ENCODE measurements at places on chromosomes 16 and 17.

DNA sequence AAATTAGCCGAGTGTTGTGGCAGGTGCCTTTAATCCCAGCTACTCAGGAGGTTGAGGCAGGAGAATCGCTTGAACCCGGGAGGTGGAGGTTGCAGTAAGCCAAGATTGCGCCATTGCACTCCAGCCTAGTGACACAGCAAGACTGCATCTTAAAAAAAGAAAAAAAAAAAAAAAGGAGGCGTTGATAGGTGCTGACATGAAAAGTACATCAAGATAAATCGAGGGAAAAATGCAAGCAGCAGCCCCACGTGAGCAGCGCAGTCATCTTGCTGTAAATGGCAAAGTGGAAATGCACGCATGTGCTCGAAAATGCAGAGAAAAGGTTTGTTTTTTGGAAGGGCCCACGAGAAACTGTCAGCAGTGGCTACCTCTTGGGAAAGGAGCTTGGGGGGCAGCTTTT lies 20.9 kb downstream of the MXRA7 start:
- no peak for DNase-seq

- no peak for DNase-seq
Measured at GRCh38 chr17:68184816-68185436, 62.9 kb upstream of the AMZ2 start.

- DNase-seq, result no peak
Measured at GRCh38 chr17:78130437-78131101, at the start of gene TMC8. Gene TMC8 (plus strand): TSS chr17:78130771. CDS start chr17:78131589, 818 bp downstream.

DNA sequence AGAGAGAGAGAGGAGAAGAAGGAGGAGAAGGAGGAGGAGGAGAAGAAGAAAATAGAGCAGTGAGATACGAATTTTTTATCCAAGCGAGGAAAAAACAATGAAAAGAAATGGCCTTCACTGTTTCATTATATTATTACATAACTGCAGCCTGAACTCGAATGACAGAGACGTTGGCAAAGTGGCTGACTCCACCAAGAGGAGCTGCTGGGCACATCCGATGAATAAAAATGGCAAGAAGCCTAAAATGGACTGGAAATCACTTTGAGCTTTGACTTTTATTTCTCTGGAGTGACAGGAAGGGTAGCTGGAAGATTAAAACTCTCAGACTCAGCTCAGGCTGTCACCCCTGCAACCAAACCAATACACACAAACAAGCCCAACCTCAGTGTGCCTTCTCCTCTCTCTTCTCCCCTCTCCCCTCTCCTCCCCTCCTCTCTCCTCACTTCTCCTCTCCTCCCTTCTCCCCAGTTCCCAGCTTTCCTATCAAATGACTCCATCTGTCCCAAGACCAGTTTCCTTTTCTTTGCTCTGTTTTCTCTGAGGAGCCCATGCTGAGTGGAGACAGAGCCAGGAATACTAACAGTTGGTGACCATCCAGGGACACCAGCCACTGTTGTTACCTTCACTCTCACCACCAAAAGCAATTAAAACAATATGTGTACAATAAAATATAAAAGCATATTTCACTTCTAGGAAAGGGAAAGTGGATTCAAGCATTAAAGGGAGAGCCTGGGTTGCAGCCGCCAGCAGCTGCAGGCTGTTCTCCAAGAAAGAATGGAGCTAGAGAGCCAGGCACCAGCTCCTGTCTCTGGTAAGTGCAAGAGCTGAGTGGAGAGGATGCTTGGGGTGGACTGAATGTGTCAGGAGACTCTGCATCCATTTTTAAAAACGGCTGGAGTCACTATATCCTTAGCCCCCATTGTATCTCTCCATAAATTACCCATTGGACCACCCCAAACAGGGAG lies 51.2 kb downstream of the SOX9 start:
- no peak for DNase-seq

GRCh38 chr16:11379420-11379819 lies 34.2 kb downstream of the RMI2 start:
- no peak for DNase-seq

- no peak for DNase-seq
Measured at GRCh38 chr17:49862781-49863331, 15.0 kb upstream of the TAC4 start.

- DNase-seq, result no peak
Measured at GRCh38 chr16:56298948-56299596, 107.8 kb downstream of the GNAO1 start.

DNA sequence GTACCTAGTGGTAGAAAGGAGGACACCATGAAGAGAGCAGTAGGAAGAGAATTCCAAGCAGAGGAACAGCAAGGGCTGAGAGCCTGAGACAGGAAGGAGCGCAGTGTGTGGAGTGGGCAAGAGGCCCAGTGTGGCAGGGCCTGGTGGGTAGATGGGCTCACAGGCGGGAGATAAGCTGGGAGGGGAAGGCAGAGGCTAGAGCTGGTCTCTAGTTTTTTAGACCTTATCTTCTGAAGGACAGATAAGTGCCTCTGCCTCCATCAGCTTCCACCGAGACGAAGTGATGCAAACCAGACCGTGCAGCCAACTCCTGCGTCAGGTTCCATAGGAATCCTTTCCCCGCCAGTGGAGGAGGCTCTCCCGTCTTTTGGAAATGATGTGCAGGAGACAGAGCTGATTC lies 33.6 kb downstream of the CDH1 start:
- DNase-seq, result no peak

DNA sequence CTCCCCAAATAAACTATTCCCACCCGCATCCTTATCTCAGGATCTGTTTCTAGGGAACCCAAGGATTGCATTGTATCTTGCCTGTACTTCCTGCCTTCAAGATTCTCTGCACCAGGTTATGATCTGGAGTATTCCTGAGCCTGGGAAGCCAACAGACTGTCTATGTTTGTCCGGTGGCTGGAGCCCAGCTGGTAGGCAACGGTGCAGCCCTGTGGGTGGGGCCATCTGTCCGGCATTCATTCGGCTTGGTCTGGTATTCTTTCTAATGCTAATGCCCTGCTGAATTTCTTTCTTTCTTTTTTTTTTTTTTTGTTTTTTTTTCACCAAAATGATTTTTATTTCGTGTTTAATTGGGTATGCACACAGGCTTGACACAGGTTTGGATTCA lies 20.7 kb upstream of the TVP23A start:
- no peak for DNase-seq

DNA sequence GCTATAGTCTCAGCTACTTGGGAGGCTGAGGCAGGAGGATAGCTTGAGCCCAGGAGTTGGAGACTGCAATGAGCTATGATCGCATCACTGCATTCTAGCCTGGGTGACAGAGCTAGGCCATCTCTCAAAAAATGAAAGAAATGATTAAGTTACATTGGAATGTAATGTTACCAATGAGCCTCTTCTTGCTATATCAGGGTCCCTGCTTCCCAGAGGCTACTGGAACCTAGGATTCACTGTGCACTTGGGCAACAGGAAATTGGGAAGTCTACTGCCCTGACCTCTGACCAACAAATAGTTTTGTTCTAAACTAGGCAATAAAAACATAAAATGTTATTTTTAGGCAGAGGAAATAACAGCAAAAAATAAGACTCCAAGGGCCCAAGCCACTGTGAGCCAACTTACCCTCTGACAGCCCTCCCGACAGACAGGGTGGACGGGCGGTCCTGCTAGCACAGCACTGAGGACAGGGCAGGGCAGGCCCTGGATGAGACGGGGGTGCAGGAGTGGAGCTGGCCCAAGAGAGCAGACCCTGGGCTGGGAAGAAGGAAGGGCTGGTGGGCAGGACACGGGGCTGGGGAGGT lies 27.5 kb downstream of the NSMCE1 start:
- DNase-seq, result no peak

DNA sequence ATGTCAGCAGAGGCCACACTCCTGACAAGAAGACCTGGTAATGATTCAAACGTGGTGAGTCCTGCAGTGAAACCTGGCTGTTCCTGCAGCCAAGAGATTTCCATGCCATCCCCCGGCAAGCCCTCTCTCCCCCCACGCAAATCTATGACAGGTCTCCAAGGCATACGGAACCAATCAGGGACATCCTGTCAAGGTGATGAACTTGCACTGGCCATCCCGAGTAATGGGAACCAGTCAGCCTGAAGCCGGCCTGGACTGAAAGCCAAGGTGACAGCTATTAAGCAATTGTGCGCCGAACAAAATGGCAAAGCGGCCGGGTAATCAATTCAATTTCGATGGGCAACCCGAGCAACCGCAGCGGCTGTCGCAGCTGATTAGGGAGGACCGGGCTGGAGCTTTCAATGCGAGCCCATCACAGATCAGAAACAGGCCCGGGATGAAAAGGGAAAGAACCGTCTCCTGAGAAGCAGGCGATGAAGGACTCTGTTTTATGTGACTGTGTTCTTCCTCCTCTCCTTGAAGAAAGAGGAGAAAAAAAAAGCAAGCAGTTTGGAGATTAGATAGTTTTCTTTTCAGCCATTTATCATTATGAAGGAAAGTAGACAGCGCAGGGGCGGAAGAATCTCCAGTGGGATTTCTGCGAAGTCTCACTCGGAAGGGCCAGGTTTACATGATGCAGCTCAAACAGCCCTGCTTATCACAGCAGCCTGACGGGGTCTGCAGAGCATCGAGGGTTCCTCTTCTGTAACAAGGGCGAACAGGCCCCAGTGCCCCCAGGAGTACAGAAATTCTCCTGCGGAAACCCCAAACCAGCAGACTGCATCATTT lies 35.2 kb downstream of the TBX4 start:
- no peak for DNase-seq

DNA sequence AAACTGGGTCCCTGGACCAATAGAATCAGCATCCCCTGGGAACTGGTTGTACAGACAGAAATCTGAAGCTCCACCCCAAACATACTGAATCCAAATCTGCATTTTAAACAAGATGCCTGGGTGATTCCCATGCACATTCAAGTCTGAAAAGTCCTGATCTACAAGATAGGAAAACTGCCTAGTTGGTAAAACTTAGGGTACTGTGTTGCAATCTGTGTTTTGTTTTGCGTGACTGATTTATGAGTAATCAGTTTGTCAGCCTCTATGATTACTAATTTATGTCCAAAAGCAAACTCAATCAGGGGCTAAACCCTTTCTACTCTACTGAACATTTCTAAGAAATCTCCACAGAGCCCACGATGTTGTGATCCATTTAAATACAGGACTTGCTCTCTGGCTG lies 103.8 kb downstream of the YPEL2 start:
- DNase-seq, result no peak

DNA sequence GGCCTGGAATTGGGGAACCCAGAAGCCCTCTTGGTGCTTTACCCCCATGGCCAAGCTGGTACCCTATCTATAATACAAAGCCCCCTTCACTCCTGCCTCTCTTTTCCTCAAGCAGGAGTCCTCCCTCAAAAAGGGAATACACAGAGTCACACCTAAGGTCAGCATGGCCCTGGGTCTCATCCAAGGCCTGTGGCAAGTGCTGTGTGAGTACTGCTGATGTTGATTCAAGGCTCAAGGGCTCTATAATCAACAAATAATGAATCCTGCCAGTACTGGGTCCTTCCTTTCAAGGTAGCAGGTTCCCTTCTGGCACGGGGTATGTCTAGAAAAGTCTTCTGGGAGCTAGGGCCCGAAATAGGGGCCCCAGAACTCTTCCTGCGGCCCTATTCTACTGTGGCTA lies 187.3 kb downstream of the CYB561 start:
- no peak for DNase-seq

GRCh38 chr16:630249-630814 lies 453 bp upstream of the WFIKKN1 start:
- DNase-seq, result no peak
